ENCODE measurements at places on chromosomes 1 and 21.

GRCh38 chr1:153962088-153963029, 978 bp downstream of the SLC39A1 start:
- DNase-seq: no peak

GRCh38 chr1:157597959-157598667, at the start of gene FCRL4:
TSS of gene FCRL4 (minus strand) at chr1:157598085. CDS start at chr1:157597944, 141 bp downstream.
- no peak for DNase-seq

GRCh38 chr1:36349241-36349671, 25.8 kb upstream of the EVA1B start:
- no peak for DNase-seq

DNA sequence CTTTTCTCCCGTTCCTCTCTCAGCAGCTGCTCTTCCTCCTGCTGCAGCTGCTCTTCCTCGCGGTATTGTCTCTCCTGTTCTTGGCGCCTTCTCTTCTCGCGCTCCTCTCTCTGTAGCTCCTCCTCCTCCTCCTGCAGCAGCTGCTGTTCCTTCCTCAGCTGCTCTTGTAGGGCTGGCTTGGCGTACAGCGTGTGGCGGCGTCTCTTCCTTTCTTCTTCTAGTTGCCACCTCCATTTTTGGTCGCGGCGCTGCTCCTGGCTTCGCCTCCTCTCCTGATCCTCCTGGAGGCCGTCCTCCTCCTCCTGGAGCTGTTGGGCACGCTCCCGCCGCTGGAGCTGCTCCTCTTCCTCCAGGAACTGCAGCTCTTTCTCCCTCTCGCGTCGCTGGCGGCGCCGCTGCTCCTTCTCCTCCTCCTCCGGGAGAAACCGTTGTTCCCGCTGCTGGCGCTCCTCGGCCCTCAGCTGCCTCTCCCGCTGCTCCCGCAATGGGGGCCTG, 4.8 kb downstream of the TCHH start:
- no peak for DNase-seq

DNA sequence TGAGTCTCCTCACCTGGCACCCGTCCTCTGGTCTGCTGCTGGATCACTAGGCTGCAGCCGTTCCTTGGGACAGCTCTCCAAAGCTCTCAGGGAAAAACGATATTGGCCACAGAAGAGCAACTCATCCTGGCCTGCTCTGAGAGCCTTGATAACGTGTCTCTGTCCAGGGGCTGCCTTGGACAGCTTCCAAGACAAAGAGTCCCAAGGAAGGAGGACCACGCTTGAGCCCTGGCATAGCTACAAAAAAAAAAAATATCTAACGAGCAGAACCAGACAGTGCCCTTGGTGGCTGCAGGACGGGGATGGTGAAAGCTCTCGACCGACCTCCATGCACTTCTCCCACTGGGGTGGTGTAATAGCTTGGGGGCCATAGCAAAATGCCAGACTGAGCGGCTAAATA, 589.6 kb downstream of the NPHP4 start:
- DNase-seq: no peak

- no peak for DNase-seq
Observed at GRCh38 chr21:37592496-37592895, 225.9 kb downstream of the DYRK1A start.

DNA sequence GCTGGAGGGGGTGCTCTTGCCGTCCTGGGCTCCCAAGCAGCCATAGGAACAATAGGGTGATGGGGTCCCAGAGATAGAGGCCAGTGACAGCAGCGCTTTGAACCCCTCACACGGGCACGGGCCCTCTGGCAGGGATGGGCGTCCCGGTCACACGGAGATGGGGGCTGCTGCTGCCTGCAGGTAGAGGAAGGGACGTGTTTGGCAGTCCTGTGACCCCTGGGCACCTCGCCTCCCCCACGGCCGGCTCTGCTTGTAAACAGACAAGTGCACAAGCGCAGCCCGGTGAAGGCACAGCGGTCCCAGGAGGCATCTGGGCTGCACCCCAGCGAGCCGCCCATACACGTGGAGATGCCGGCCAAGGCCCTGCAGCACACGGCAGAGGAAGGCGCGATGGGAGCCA, 36.5 kb upstream of the PDE9A start:
- DNase-seq: no peak

GRCh38 chr1:223033658-223034057, 109.4 kb downstream of the TLR5 start:
- no peak for DNase-seq

GRCh38 chr1:42639116-42639515, 19.1 kb upstream of the PPIH start:
- DNase-seq: no peak

GRCh38 chr1:61724506-61724812, 482 bp downstream of the TM2D1 start:
- DNase-seq: no peak

DNA sequence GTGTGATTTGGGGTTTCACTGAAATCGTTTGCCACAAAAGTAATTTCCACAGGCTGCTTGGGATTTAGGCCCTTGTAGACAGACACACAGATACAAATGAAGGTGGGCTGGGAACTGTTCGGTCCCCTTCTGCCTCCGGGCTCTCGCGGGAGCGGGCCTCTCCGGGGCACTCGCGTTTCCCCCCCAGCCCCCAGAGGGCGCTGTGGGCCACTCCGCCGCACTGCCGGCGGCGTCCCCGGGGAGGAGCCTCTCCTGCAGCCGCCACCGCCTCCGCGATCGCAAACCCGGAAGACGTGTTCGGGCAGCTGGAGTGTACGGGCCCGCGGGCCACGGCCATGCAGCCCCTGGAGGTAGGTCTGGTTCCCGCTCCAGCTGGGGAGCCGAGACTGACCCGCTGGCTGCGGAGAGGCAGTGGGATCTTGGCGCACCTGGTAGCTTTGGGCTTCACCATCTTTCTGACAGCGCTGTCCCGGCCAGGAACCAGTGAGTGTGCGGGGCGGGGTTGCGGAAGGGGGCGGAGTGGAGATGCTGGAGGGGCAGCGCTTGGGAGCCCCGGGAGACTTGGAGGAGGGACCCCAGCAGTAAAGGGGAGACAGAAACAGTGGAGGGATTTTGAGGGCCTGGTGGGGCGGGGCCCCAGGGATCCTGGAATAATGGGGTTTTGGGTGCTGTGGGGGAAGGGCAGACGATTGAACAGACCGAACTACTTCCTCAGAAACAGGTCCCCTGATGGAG, at the start of gene CYB561D1:
Gene CYB561D1, plus strand, starts transcription at position 290 of the 735 bp plus-strand sequence. Its CDS starts 46 bp downstream, at position 336.
- peak; percentile 81 for DNase-seq

- DNase-seq: no peak
Observed at GRCh38 chr21:45935628-45936027, 45.9 kb upstream of the COL6A1 start.

DNA sequence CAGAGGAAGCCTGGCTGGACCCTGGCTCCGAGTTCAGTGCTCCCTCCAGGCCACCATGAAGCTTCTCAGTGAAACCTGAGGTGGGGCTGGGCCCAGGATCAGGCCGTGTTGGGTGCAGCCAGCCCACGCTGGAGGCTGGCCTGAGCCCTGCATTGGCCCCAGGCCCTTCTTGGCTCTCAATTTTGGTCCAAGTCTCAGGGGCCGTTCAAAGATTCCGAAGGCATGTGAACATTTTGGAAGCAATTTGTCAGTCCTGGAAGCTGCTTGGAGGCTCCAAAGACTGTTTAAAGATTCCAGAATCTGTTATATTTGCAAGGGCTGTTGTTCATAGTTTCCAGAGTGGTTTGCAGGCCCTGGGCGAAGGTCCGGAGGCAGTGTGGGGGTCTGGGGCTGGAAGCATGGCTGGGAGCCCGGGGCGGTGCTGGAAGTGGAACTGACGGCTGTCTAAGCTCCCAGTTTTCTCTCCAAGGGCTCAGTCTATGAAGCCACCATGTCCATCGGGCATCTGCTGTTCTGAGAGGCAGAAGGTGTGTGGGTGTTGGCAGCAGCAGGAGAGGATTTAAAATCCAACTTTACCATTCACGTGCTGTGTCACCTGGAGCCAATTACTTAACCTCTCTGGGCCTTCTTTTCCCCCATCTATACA, 104.9 kb downstream of the EPHB2 start:
- no peak for DNase-seq

DNA sequence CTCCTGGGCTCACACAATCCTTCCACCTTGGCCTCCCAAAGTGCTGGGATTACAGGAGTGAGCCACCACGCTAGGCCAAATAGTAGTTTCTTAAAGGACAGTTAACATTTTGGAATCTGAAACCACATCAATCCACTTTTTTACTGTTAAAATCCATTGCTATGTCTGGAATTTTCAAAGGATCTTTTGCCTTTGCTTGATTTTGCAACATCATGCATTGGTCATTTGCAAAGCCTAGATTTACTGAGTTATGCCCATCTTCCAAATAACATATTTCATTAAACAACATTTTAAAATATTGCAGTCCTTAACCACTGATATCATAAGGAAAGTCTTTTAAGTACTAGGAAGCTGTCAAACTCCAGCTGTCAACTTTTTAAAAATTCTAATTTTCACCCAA, 3.3 kb downstream of the POGZ start:
- no peak for DNase-seq

- DNase-seq: peak; percentile 80
Observed at GRCh38 chr1:192808518-192809306, at the start of gene RGS2. TSS of gene RGS2 (plus strand) at chr1:192809039. CDS start at chr1:192809072, 33 bp downstream.

DNA sequence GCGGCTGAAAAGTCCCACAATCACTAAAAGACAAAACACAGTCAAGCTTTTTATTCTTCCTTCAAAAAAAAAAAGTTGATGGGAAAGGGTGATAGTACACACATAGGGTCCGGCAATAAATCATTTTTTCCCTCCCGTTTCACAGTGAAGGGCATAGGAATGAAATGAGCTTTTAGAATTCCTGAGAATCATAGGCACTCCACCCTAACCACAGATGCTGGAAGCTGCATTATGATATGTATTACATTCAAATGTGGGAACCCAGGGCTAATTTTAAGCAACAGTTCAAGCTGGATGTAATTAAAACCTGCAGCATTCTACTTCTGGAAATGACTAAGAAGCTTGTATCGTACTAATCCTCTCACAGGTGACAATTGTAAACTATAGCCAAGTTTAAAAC, 75.7 kb upstream of the KCNJ15 start:
- no peak for DNase-seq

GRCh38 chr1:113021430-113022085, 51.4 kb upstream of the LRIG2 start:
- no peak for DNase-seq

DNA sequence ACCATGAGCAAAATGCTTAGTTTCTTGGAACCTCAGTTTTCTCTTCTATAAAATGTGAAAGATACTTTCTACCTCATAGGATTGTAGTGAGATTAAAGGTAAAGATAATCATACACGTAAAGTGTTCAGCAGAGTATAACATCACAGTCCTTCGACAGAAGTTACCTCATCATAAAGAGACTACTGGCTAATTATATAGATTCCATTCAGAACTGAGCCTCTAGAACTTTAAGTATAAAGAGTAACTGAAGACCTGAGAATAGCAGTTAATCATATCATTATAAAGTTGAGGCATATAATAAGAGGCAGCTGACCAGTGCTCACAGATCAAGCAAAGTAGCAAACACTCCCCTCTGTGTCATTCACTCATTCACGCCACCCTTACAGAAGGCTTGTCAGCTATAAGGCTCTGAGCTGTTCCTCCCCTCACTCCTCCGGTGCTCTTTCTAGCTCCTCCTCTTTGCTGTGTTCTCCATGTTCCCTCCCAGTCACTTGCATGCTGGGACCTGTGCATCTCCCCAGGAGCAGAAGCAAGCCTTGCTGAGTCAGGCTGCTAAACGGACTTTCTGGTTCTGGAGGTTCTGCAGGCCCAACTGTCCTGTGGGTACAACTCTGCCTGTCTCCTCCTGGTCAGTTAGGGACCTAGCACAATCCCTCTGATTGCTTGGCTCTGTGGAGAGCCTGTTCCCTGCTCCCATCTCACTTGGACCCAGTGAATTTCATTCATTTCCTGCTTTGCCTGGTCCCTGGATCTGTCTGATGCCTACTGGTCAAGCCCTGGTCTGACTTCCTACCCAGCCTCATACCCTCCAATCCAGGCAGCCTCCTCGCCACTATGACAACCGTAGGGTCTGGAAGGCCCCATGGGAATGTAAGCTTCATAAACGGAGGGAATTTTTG, 28.3 kb upstream of the LY9 start:
- DNase-seq: no peak

DNA sequence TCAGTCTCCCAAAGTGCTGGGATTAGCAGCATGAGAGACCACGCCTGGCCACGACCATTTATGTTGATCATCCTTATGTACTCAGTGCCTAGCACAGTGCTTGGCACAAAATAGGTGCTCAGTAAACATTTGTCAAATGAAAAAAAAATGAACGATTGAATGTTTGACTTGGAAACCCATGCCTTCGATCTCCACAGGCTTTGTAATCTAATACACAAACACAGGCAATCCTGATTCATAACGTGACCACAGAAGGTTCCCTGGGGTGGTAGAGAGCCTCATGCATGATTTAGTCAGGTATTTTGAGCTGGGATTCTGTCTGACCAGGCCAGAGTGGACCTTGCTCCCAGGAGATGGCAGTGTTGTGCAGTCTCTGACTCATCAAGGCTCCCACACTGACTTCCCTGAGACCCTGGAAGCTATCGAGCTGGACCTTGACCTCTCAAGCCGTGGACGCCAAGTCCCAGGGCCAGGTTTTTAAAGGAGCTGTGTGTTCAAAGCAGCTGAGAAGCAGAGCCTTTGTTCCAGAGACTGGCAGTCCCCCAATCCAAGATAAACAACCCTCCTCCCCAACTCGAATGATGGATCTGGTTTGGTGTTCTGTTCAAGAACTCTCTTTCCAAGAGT, 81.1 kb downstream of the PGM1 start:
- no peak for DNase-seq

DNA sequence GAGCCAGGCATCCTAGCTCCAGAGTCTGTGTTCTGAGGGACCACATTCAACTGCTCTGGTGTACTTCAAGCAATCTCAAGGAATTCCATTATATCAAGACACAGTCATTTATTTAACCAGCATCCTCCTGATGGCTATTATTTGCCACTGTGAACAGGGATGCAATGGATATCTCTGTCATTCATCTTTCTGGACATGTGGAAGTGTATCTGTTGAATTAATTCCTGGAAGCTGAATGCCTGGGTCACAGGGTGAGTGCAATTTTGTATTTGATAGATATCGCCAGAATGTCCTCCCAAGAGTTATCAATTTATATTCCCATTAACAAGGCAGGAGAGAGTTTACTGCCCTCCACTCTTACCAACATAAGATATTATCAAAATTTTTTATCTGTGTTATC, 24.7 kb upstream of the LRP8 start:
- no peak for DNase-seq

DNA sequence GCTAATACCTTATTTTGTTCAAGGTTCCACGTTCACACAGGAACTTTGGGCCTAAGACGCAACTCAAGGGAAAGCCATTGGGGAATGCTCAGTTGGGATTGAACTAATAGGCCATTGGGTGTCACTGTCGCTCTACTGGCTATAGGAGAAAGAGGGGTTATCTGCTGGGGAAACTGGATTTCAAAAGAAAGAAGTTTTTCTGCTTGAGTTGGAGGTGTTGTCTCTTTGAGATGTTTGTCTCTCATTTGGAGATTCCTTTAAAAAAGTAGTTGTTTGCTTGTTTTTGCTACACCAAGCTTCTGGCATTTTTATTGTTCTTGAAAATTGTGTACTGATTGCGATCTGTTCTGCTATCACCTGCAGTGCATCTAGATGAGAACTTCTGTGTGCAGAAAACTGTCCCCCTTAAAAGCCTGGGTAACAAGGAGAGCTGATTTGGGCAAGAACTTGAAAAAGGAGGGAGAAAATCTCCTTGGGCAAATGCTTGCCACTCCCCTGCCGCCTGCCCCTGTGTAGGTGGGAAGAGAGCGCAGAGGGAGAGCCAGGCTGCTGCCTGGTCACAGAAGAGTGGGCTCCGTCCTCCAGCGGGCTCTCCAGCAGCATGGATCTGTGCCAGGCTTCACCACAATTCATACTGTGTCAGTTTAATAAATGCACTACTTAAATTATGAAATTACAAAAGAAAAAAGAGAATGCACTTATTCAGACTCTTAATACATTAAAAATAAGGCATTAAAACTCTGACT, 39.9 kb downstream of the PEX14 start:
- peak; percentile 56 for DNase-seq

Data from NCI-H1436 (cell line).